ENCODE measurements at places on chromosomes 6 and 20.
A peak's percentile ranks its signal among the peaks of the same experiment; 100 is the strongest.

GRCh38 chr6:138765896-138766655, 7.5 kb upstream of the CCDC28A start:
- DNase-seq = peak; percentile 47

- DNase-seq = peak; percentile 25
Measured at GRCh38 chr20:5557123-5557522, 193.1 kb upstream of the SHLD1 start.

DNA sequence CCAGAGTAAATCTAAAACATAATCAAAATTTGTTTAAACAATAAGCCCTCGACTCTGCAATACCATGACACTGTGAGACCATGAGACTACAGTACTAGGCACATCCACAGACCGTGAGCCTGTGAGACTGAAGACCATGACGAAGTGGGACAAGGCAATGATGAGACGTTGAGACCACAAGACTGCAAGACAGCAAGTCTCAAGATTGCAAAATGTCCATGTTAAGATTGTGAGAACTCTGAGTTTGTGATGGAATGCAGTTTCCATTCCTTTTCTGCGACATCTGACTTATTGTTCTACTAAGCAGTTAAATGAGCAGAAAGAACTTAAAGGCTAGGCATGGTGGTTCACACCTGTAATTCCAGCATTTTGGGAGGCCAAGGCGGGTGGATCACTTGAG, 102.1 kb upstream of the PHACTR1 start:
- DNase-seq = peak; percentile 57

DNA sequence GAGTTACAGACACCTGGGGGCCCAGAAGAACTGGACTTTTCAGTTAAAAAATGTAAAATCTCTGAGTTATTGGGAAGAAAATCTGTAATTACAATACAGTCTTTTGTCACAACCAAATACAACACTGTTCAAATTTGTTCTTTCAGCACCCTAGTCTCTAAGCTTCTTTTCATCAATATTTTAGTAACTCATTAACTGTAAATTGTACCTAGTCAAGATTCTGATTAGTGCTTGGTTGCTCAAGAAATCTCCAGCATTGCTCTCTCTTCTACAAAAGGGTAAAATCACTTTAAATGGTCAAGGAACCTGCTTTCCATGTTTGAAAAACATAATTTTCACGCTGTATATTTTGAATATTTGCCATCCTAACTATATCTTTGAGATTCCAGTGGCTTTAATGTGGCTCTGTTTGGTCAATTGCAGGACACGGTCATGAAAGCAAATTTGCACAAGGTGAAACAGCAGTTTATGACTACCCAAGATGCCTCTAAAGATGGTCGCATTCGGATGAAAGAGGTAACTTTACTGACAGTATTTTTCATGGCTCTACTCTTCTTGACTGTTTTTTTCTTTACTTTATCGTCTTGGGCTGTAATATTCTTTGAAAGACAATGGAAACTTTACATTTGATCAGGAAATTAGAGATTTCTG, 9.2 kb downstream of the SCGN start:
- no peak for DNase-seq

DNA sequence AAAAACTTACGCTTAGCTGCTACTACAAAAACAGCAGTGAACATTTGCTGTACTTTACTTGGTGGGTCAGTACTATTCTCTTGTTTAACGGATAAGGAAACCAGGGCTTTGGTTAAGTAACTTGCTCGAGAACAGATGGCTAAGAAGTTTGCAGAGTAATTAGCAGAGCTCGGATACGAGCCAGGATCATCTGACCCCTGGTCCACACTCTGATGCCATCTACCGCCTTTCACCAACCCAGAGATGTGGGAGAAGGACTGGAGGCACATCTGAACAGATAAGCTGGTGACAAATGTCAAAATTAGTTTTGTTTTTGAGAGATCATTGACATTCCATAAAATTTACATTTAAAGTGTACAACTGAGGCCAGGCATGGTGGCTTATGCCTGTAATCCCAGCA, 18.9 kb upstream of the RPL7L1 start:
- DNase-seq = no peak

DNA sequence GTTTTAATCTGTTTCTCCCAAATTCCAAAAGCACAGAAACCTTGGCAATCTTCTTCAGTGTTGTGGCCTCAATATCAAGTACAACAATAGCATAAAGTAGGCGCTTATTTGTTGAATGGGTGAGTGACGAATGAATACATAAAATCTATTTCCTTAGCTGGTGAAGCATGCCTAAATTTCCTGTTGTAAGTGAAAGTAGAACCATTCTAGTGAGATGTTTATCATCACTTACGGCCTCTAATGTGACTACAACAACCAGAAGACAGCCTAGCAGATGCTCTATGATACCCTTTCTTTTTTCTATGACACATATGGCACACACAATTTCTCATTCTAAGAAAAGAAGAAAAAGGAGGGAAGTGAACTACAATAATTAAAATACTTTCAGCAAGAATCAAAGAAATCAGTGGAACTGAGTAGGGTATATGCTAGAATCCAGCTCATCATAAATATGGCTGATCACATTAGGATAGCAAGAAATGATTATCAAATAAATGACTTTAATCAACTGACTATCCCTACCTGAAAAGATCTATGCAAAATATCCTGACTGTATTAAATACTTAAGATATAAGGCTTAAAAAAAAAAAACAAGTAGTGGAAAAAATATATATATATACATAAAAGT, 67.4 kb downstream of the BTBD9 start:
- DNase-seq = no peak

DNA sequence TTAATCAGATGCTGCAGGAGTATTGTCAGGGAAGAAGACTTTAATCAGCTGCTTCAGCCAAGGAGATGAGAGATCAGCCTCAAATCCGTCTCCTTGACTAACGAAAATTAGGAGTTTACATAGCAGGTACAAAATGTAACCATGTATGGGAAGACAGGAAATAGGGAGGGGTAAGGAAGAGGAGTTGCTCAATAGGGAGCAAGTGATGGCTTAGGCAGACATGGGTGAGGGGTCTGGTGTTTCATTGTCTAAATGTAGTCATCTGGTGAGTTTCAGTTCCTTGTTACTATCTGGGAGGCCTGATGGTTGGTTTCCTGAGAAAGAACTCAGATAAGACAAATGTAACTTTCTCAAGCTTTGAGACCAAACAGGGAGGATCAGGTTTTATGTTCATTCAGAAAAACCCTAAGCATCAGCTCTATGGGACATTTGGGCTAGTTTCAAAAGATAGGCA, 217.3 kb upstream of the SULF2 start:
- DNase-seq = no peak

GRCh38 chr6:42049116-42049809, 1.1 kb upstream of the TAF8 start:
- no peak for DNase-seq

- no peak for DNase-seq
Measured at GRCh38 chr6:148497717-148498116, 155.1 kb downstream of the SASH1 start.

DNA sequence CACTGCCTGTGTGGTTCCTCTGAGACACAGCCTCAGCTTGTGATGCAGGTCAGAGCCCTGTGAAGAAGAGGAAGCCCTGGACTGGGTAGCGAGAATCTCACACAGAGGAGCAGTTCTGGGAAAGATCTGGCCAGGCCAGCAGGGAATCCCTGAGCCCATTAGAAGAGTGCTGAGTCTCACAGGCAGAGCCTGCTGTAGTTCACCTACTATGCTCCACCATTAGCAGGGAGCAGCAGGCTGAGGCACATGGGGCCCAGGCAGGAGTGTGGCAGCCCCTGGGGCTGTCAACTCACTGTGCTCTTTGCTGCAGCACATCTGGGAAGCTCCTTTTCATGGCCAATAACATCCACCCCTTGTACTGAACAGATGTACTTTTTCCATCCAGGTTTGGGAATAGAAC, 146.8 kb upstream of the B3GAT2 start:
- DNase-seq = no peak

DNA sequence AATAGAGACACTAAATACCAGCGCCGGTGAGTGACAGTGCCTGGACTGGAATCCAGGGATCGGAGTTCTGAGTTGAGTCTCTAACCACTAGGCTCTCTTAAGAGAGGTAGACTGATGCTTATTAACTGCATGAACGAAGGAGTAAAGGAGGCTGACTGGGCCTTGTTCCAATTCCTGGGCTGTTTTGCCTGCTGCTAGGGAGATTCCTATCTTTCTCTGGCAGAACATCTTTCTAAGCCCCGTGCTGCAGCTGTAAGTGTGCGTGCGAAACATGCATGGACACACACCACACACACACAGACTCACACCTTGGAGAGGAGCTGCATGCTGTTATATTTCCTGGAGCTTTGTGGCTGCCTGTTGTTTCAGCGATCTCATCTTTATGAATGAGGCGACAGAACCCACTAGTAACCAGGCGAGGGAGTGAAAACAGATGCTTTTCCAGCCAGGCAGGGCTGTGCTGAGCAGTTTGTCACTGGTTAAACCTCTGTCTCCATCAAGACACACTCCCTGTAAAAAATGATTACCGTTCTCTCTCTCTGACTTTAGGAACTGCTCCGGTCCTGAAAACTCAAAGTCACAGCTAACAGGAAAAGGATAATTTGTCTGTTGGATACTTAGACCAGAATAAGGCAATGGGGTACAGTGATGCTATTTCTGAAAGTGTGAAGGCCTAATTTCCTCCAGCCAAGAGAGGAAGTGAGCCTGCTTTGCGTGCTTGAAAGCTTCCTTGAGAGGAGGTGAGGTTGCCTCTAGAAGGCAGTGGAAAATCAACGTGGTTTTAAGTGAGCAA, 157.4 kb upstream of the ZNF217 start:
- DNase-seq = peak; percentile 95

GRCh38 chr6:137011406-137011805, 33.4 kb downstream of the IL20RA start:
- DNase-seq = no peak

DNA sequence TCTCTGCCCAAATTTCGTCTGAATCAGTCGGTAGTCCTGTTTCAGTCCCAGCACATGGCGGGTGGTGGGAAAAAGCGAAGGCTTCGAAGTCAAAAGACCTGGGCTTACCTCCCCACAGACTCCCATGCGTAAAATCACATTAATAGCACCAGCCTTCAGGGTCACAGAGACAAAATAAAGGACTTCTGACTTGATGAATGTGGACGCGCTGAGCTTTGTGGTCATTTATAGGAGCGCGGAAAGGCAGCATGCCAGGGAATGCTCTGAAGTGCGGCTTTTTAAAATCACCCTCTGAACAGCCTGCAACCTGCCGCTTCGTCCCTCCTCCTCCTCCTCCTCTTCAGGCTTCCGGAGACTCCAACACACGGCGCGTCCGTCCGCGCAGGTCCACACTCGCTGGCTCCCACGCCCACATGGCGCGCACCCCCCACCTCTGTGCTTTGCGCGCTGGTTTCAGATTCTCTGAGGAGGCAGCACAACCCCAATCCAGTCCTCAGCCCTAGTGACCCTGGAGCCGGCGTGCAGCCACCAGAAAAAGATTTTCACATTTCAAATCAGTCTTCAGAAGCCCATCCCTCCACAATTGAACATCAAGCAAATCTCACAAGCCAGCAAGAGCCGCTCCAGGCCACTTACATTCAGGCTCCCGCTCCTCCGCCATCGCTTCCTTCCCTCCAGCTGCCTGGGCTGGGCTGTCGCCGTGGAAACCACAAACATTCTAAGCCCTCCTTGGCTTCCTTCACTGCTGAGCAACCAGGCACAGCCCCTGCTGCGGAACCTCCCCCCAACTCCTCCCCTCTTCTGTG, at the start of gene C6orf118:
Gene C6orf118 (minus strand): TSS at position 680 of the 806 bp plus-strand sequence. CDS start 19 bp downstream, at position 661.
- peak; percentile 66 for DNase-seq

DNA sequence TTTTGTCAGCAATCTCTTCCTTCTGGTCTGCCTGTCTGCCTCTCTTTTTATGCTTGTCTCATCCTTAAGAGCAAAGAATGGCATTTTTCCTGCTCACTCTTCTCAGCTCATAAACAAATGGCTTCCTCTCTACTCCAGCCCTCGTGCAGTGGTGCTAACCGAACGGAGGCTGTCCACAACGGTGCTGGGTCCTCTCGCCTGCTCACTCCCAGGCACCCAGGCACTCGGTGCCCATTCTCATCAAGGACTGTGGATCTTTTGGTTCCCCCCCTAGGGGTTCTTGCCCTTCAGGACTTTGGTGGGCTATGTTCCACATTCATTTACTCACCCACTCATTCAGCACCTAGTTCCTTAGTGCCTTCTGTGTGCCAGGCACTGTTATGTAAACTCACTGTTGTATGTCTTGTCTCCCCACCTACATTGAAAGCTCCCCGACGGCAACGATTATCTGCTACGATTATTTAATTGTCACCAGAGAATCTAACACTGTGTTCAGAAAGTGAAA, 113.9 kb downstream of the FYN start:
- DNase-seq = no peak

- no peak for DNase-seq
Measured at GRCh38 chr6:158906926-158907325, 87.8 kb upstream of the EZR start.

GRCh38 chr20:4164246-4164645, 148.9 kb upstream of the RNF24 start:
- DNase-seq = no peak

DNA sequence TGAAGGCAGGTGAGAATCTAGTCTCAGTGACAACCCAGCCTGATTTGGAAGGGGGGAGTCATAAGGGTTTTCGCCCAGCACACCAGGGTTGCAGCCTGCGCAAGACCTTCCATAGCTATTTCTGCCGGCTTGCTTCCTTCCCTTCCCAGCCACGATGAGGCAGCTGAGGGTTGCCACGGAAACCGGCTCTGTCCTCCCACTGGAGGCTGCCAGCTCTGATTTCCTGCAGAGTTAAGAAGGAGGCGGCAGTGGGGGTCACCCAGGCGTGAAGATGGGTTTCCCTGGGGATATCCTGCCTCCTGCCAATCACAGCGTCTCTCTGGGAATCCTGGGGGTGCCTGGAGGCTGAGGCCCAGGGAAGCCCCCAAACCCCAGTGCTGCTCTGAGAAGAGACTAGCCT, 23.1 kb upstream of the KCNB1 start:
- peak; percentile 48 for DNase-seq

GRCh38 chr20:46322641-46323040, 14.3 kb upstream of the CDH22 start:
- DNase-seq = no peak

DNA sequence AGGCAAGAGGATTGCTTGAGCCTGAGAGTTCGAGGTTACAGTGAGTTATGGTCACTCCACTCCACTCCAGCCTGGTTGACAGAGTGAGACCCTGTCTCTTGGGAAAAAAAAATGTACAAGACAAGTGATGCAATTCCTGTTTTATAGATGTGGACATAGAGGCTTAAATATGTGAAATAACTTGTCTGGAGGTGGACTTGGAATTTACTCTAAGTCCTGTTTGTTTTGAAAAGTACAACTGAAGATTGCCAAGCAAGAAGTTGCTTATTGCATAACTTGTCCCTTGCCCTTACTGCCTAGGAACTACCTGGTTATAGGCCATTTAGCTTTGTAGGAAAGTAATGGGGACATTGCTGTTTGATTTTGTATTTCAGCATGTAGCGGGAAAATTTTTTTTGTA, 26.0 kb upstream of the ADIG start:
- DNase-seq = no peak

Data from fibroblast of skin of scalp (primary cell).